ENCODE measurements at places on chromosomes 2 and 18.

- no peak for DNase-seq
Measured at GRCh38 chr18:47163241-47163640, 12.9 kb downstream of the IER3IP1 start.

- no peak for DNase-seq
Measured at GRCh38 chr18:49647496-49648168, 85.8 kb downstream of the LIPG start.

- DNase-seq, result no peak
Measured at GRCh38 chr2:113231064-113231463, 47.7 kb downstream of the PAX8 start.

GRCh38 chr18:9058406-9058805, 44.1 kb upstream of the NDUFV2 start:
- DNase-seq, result no peak

DNA sequence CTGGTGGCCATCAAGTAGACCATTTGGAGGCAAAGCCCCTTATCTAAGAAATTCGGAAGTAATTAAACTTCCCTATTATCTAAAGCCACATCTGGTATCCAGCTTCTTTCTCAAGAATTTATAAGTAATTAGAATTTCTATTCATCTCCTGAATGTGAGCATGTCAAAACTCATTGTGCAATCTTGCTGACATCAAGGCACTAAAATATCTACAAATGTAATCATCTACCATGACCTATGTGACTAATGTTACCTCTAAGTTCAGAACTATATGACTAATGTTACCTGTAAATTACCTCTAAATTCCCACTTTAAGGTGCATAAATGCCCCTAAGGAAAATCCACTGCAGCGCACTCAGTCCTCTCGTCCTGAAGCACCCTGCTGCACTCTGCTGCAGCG, 773.0 kb downstream of the CPS1 start:
- DNase-seq, result no peak

GRCh38 chr18:57856128-57856527, 53.0 kb upstream of the ATP8B1 start:
- no peak for DNase-seq

- DNase-seq, result no peak
Measured at GRCh38 chr2:168910330-168910729, 9.2 kb downstream of the G6PC2 start.

DNA sequence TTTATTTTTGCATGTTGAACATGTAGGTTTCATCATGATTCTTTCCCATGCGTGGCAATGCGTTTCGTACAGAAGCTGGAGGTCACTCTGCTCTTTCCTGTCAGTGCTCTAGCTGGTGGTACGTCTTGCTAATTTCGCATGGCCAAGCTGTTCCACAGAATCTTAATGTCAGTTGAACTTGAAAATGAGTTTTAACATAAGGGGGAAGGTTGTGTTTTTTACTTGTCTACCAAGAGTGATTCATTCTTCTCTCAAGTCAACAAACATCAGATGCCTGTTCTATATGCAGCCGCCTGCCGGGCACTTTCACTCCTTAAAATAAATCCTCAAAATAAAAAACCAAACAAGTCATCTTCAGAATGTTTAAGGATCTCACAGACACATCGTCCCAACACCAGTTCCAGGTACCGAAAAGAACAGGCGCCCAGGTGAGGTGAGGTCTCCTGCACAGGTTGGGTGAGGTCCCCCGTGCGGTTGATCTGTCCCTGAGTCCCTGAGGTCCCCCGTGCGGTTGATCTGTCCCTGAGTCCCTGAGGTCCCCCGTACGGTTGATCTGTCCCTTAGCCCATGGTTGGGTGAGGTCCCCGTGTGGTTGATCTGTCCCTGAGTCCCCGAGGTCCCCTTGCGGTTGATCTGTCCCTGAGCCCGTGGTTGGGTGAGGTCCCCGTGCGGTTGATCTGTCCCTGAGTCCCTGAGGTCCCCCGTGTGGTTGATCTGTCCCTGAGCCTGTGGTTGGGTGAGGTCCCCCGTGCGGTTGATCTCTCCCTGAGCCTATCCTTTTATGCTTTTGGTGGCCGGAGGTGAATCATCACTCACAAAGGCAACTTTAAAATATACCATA, 57.0 kb upstream of the KCNG2 start:
- no peak for DNase-seq

- no peak for DNase-seq
Measured at GRCh38 chr2:207531032-207531952, 1.5 kb downstream of the CREB1 start.

DNA sequence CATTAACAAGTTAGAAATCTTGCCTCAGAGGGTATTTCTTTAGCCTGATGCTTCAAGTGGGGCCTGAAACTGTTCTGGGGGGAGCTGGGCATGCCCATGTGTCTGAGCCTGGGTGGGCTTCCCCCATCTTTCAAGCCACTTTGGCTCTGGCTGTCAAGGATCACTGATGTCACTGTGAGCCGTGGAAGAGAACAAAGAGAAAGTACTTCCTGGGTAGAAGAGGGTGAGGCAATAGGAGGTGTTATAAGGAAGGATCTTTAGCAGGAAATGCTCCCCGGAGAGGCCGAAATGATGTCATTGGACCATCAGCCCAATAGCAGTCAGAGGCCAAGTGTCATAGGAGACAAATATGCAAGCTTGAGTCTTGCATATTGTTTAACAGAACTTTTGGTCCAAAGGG, 228.4 kb upstream of the MEX3C start:
- DNase-seq, result no peak

GRCh38 chr2:231326404-231326803, 69.1 kb upstream of the B3GNT7 start:
- no peak for DNase-seq

DNA sequence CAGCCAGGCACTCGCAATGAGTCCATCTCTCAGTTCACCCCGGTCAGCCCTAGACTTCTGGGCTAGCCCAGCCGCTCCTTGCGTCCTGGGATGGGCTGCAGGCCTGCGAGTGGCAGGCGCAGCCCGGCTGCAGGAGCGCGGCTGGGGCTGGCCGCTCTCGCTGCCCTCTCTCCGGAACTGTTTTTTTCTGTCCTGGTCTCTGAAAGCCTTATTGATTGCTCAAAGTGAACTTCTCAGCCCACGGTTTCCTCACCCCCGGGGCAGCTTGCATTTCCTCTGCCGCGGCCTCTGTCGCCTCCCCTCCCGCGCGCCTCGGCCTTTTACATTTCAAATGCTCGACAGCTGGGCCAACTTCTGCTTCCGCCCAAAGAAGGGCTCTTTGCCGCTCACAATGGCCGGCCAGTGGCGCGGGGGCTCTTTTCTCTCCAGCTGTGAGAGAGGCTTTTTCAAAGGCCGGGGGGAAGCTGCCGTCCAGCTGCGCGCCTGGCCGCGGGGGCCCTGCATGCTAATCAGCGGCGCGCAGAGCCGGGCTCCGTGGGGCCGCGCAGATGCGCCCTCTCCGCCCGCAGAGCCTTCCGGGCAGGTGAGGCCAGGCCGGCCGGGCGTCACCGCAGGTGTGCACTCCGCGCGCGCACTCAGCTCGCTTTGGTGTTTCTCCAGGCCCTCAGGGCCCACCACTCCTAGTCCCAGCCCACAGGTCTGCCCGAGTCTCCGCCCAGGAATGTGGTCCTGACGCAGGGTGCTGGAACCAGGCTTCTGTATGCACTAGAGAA, 513.8 kb downstream of the RNF144A start:
- DNase-seq, result no peak

- no peak for DNase-seq
Measured at GRCh38 chr2:169867579-169867978, 40.3 kb downstream of the UBR3 start.

- DNase-seq, result peak; percentile 75
Measured at GRCh38 chr2:120239488-120240287, 13.0 kb upstream of the RALB start.

DNA sequence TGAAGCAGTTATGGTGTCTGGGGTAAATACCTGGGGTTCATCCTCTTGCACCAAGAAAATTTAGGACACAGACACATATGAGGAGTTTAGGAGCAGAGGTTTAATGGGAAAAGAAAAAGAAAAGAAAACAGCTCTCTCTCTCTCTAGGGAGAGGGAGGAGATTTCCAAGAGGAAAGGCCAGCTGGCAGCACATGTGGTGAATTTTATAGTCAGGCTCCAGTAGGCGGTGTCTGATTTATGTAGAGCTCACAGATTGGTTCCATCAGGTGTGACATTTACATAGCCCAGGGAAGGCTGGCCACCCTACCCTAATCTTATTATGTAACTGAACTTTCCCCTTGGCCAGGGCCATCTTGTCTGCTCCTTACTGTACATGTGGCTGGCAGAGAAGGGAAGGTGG, 297.5 kb upstream of the RGPD4 start:
- no peak for DNase-seq

DNA sequence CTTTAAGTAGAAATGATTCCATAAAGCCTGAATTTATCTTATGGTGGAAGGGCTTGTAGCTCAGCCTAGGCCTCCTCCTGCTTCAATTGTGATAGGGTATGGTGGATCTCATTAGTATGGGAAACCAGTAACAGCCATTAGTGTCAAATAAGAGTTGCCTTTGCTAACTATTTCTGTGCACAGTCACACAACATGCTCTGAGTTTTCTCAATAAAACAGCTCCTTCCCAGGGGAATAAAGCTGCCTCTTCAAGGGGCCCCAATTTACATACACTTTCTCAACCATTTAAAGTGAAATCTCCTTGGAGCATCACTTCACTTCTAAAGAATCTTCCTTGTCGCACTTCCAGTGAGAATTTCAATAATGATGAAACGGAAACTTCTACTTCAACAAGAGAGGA, 53.4 kb downstream of the KLF7 start:
- no peak for DNase-seq

DNA sequence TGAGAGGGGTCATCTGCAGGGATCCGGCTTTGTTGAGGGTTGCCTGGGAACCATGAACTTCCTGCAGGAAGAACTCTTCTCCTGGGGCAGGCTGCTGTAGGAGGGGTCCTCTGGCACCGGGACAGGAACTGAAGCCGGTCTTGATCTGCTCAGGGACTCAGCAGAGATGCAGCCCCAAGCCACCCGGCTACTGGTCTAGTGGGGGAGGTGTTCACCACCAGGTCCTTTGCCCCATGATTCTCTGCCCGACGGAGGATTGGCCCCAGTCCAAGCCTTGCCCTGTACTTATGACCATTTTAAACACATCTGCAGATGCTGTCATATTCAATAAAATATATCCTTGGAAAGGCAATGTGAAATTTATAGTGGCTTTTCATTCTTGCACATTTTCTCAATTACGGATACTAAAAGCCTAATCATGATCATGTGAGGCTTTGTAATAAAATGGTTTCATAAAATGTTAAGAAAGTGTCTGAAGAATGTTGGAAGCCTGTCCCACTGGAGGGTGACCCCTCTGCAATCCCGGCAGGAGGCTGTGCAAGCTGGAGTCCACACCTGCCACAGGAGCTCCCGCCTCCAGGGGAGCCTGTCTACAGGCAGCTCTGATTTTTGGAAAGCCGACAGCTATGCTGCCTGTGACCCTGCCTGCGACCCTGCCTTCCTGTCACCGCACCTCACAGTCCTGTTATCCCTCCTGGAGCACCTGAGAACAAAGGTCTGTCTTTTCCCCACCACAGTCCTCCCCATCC, 98.8 kb upstream of the TAF1B start:
- no peak for DNase-seq

GRCh38 chr2:95552911-95553310, 38.9 kb upstream of the TRIM43 start:
- DNase-seq, result no peak

GRCh38 chr2:9200633-9201015, 6.0 kb upstream of the ASAP2 start:
- no peak for DNase-seq

DNA sequence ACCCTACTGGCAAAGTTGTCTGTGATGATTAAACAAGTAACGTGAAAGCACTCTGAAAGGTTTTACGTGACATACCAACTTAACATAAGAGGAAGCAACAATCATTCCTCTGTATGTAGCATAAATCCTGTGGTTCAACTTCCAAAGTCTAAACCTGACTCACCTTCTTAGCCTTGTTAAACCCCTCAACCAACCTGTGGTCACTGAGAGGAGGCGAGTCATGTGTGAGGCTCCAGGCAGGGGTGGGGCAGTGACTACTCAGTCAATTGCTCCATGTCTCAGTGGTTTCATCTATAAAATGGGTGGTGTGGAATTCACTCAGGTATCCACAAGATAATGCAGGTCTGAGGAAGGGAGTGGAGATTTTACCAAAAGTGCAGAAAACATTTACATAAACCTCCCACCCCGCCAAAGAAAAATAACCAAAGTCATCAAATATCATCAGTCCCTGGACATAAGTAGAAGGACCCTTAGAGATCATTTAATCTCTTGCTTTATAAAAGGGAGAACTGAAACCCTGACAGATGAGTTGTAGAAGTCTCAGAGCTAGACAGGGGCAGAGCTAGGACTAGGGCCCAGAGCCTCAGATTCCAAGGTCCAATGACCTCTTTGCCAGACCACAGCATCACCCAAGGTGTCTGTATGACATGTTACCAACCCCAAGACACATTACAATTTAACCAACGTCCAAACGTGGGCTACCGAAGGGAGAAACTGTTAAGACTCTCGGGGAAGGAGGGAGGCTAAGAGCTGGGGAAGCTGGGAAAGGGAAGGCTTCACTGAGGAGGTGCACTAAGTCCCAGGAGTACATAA, 3.7 kb upstream of the PCBP1 start:
- DNase-seq, result no peak

GRCh38 chr2:110107092-110108079, 8.2 kb downstream of the MALL start:
- DNase-seq, result no peak

DNA sequence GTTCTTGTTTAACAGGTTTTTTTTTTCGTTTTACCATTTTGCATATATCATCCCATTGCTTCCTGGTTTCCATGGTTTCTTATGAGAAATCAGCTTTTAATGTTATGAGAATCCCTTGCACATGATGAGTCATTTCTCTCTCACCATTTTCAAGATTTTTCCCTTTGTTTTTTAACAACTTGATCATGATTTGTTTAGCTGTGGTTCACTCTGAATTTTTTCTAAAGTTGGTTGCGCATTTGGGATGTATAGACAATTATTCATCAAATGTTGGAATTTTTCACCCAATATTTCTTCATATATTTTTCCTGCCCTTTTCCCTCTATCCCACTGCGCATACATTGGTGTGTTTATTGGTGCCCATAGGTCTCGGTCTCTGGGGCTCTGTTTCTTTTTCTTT, 42.4 kb upstream of the BIN1 start:
- peak; percentile 53 for DNase-seq

GRCh38 chr18:75694292-75694691, 266.8 kb upstream of the SMIM21 start:
- no peak for DNase-seq

- DNase-seq, result no peak
Measured at GRCh38 chr2:224252631-224253030, 149.3 kb downstream of the FAM124B start.

- no peak for DNase-seq
Measured at GRCh38 chr2:239587841-239588240, 187.0 kb upstream of the HDAC4 start.

GRCh38 chr2:14790041-14790640, 157.6 kb downstream of the LRATD1 start:
- no peak for DNase-seq

- no peak for DNase-seq
Measured at GRCh38 chr18:74360852-74361655, 45.4 kb downstream of the C18orf63 start.

DNA sequence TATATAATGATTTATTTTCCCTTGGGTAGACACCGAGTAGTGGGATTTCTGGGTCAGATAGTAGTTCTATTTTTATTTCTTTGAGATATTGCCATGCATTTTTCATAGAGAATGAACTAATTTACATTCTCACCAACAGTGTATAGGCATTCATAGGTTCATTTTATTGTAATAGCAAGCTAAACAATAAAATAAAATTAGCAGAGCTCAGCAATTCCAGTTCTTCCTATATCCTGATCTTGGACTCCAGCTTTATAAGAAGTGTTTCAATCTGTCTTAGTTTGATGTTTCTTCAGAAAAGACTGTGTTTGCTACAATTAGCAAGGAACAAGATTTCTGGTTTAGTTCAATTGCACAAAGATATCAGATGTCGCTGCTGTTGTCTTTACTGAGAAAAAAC, 1024.4 kb upstream of the LRRTM1 start:
- DNase-seq, result no peak

All from HTR-8/SVneo (cell line).